Naive thymus-derived CD8-positive, alpha-beta T cell (primary cell): ENCODE measurements at places on chromosomes 6 and 20.

DNA sequence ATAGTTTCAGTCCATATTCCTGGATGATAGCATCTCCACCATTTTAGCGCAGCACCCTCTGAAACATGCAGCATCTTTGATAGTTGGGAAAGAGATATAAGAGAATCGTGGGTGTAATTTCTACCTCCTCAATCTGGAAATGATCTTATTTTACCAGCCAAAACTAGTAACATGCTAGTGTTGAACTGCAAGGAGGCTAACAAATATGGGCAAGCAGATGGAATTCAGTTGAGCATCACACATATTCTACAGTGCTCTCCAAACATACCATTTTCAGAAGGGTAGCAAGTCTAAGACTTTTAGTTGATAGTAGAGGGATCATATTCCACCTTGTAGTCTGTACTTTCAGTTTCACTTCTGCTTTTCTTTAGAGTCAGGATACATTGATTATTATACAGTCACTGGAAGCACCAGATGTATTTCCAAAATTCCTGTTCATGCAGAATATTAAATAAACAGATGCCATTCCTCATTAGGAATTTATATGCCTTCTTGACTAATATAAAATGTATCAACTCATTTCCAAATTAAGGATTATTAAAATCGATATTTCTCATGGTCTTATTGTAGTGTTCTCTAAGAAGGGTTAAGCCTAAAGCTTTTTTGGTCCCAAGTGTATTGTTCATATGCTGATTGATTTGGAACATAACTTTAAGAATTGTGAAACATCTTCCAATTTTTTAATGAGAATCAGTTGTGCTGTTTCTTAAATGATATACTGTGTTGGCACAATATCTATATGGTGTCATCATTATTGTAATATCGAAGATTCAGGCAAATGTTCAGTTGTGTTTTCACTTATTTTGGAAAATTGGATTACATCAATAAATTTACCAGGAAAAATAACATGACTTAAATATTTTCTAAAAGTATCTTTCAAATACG is 362.0 kb downstream of the CENPW start:
- no peaks in the 10 kb centered on the region for H3K36me3 ChIP-seq
- H3K4me3 ChIP-seq: no peak overlapping the region
- H3K4me1 ChIP-seq: no peaks in the 10 kb centered on the region
- DNase-seq: no peak

DNA sequence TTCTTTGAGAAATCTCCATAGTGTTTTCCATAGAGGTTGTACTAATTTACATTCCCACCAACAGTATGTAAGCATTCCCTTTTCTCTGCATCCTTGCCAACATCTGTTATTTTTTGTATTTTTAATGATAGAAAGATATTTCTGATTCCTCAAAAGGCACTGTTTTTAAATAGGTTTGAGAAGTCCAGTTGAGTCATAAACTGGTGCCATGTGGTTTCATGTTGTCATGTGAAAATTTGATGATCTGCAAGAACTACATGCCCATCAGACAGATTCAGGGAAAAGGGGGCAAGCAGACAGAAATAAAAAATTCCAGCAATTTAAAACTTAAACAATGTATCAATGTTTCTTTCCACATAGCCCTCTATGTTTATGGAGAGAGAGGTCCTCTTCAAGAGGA is 227.5 kb downstream of the KCNQ5 start:
- no peak overlapping the region for H3K27ac ChIP-seq
- peaks cover 6% of the 10 kb centered on the region for H3K36me3 ChIP-seq
- no peaks in the 10 kb centered on the region for H3K27me3 ChIP-seq
- H3K4me3 ChIP-seq: no peak overlapping the region
- peaks cover 5% of the 10 kb centered on the region for H3K4me1 ChIP-seq

DNA sequence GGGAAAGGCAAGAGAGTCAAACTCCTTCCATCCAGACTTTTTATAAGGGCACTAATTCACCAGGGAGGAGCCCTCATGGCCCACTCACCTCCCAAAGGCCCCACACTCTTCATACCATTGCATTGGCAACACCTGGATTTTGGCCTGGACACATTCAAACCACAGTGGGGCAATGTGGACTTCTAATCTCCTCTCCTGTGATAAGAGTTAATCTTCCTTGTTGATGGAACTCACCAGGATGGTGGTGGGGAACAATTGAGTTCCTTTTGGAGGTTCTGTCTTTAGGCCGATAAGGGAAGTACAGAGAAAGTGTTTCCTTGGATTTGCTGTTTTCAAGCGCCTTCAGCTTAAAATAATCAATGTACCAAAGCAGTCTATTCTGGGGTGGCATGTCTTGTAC is 268.7 kb downstream of the CD83 start:
- H3K27me3 ChIP-seq: peaks cover under 1% of the 10 kb centered on the region
- H3K4me3 ChIP-seq: no peak overlapping the region
- H3K4me1 ChIP-seq: peaks cover 38% of the 10 kb centered on the region
- no peak for DNase-seq

DNA sequence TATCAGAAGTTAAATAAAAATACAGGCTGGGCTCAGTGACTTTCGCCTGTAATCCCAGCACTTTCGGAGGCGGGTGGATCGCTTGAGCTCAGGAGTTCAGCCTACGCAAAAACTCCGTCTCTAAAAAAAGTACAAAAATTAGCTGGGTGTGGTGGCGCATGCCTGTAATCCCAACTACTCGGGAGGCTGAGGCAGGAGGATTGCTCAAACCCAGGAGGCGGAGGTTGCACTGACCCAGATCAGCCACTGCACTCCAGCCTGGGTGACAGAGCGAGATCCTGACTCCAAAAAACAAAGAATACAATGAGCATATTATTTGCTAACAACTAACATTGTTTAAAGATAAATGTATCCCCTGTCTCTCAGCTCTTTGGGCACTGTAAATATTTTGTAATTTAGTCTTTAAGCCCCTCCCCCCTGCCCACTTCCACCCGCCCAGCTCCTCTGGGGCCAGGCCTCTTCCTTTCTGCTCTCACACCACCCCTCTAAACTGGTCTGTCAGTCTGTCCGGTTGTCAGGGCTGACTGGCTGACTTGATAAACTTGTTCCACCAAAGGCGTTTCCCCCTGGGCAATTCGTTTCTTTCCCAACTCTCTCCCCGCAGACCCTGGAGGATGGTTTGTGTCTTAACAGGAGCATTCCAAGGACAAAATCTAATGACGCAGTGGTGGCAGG is 62.4 kb upstream of the QKI start:
- H3K27me3 ChIP-seq: no peaks in the 10 kb centered on the region
- H3K36me3 ChIP-seq: no peaks in the 10 kb centered on the region
- no peak overlapping the region for H3K27ac ChIP-seq
- no peak for DNase-seq
- no peak overlapping the region for H3K4me3 ChIP-seq
- H3K4me1 ChIP-seq: peaks cover 9% of the 10 kb centered on the region

- peaks cover 2% of the 10 kb centered on the region for H3K4me1 ChIP-seq
- no peak for DNase-seq
Measured at GRCh38 chr6:111338843-111339242, 144.2 kb downstream of the REV3L start.

DNA sequence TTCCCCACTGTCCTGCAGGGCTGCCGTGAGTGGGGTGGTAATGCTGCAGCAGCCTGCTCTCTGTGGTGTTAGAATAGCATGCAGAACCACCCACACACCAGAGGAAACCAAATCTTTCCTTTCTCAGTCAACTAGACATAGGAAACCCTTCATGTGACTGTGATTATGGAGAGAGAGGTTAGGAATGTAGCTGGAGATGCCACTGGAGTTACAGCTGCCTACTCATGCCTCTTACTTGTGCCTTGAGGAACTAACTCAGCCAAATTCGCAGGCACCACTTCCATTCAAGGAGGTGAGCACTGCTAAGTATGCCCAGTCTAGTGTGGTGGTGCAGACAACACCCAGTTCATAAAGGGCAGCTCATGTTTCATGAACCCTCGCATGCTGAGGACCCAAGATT is 27.4 kb downstream of the MUC22 start:
- no peak for DNase-seq
- H3K4me3 ChIP-seq: no peak overlapping the region
- no peaks in the 10 kb centered on the region for H3K36me3 ChIP-seq
- peaks cover 13% of the 10 kb centered on the region for H3K27me3 ChIP-seq
- H3K27ac ChIP-seq: no peak overlapping the region

- DNase-seq: no peak
- peak overlapping the region; percentile 72 for H3K27ac ChIP-seq
- no peak overlapping the region for H3K4me3 ChIP-seq
- peaks cover 8% of the 10 kb centered on the region for H3K36me3 ChIP-seq
- no peaks in the 10 kb centered on the region for H3K27me3 ChIP-seq
Measured at GRCh38 chr6:32604434-32604877, 14.8 kb upstream of the HLA-DRB1 start.

GRCh38 chr6:98579941-98580340 is 254.4 kb upstream of the POU3F2 start:
- H3K4me3 ChIP-seq: no peak overlapping the region
- DNase-seq: no peak
- H3K27me3 ChIP-seq: no peaks in the 10 kb centered on the region
- no peak overlapping the region for H3K27ac ChIP-seq
- H3K36me3 ChIP-seq: no peaks in the 10 kb centered on the region

DNA sequence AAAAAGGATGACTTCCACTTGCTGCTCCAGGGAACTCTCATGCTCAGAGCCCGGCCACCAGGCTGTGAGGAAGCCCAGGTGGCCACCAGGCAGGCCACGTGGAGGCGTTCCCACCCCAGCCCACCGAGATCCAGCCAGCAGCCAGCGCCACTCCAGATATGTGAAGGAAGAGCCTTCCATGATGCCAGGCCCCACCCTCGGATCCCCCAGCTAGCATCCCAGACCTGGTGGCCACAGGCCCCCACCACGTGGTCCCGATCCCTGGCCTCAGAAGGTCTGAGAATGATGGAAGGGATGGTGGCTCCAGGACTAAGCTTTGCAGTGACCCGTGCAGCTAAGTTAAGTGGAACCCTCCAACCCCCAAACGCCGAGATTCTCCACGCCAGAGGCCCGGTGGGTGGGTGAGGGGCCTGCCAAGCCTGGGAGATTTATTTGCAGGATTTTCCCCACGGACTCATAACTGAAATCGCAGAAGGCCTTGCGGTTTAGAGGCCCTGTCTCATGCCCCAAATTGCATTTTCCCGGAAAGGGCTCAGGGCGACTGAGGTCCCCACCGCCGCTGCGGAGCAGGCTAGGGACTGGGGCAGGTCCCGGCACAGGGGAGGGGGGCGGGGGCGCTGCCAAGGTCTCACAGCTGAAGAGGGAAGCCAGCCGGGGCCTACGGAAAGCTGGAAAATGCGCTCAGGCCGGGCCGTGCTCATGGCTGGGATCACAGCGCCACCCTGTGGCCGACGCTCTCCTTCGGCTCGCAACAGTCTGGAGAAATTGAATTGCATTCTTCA is 31.1 kb upstream of the CST7 start:
- no peaks in the 10 kb centered on the region for H3K4me1 ChIP-seq
- H3K27ac ChIP-seq: peak overlapping the region; percentile 56
- H3K4me3 ChIP-seq: peak overlapping the region; percentile 8
- H3K27me3 ChIP-seq: peaks cover 4% of the 10 kb centered on the region
- peaks cover 2% of the 10 kb centered on the region for H3K36me3 ChIP-seq
- peak; percentile 41 for DNase-seq
